ENCODE measurements at places on chromosomes 7 and 10.

- DNase-seq = no peak
Observed at GRCh38 chr7:118045629-118046028, 138.3 kb upstream of the LSM8 start.

GRCh38 chr10:109963439-109963838, 40.1 kb upstream of the XPNPEP1 start:
- no peak for DNase-seq

DNA sequence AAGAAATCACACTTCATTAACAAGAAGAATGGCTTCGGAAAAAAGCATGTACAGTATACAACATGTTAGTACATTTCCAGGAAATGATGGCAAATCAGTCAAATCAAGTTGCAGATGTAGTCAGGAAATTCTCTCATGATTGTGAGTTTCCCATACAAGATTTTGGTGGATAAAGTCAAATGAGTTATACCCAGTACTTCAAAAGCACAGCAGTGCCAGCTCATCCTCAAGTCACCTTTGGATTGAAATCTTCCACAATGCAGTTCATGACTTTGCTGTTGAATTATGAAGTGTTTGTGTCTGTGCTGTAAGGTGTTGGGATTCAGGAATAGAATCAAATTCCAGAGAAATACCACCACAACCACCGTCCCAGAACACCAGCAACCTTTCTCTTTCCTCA, 301.3 kb upstream of the BMPER start:
- DNase-seq = no peak

- no peak for DNase-seq
Observed at GRCh38 chr10:111338805-111339204, 262.0 kb downstream of the ADRA2A start.

GRCh38 chr7:22759721-22760120, 32.7 kb downstream of the IL6 start:
- DNase-seq = no peak

- no peak for DNase-seq
Observed at GRCh38 chr10:43845121-43845520, 196.4 kb upstream of the ZNF32 start.

- DNase-seq = no peak
Observed at GRCh38 chr10:29951441-29951931, 107.9 kb downstream of the JCAD start.

DNA sequence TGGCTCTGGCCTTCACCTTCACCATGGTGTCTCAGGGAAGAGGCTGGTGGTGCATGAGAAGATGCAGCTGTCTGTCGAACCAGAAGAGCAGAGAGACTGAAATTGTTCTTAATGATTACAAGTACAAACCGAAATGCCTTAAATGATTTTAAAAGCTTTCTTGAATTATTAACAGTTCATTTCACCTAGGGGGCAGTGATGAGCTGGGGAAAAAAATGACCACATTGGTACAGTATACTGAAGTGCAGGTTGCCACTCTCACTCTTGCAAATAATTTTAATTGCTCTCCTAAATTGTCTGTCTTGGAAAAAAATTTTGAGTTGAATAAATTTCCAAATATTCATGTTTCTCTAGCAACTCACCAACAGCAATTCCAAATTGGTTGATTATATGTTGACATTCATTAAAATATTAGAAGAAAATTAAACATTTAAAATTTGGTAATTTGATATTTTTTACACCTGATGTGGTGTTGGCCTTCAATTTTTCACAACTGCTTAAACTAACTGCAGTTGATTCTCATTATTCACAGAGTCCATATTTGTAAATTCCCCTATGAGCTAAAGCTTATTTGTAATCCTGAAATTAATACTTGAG, 692.6 kb downstream of the ZWINT start:
- peak; percentile 14 for DNase-seq

DNA sequence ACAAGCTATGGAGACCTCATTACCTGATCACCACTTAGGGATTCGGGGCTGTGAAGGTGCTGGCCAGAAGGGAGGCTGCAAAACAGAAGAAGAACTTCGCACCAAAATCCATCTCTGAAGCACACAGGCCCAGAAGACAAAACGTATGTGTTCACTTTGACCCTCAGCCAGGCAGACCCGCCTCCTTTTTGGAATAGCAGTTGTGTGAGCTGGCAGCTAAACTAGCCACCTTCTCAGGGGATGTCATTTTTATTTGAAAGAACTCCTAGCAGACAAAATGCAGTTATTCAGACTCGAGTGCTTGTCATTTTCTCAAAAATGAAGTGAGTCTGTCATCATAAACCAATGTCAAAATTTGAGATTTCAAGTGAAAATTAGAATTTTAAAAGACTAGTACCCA, 71.7 kb downstream of the TNS3 start:
- no peak for DNase-seq

DNA sequence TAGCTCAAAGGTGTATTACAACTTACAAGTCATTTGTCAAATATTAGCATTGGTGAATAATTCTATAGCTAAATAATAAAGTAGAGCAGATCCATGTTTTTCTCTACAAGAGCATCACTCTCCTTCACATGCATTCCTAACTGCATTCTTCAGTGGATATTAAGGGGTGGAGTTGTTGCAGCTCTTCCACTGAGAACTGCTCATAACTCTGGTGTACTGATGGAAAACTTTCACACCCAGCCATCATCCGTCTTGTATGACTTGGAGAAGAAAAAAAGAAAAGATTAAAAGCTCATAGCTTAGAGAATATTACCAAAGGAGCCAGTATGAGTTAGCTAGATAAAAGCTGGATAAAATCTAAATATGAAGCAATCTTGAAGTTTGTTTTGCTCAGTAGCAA, 10.2 kb upstream of the FAM13C start:
- DNase-seq = no peak

GRCh38 chr10:63865210-63865609, 344.0 kb downstream of the REEP3 start:
- no peak for DNase-seq

- DNase-seq = no peak
Observed at GRCh38 chr7:34315032-34315431, 343.0 kb upstream of the NPSR1 start.

DNA sequence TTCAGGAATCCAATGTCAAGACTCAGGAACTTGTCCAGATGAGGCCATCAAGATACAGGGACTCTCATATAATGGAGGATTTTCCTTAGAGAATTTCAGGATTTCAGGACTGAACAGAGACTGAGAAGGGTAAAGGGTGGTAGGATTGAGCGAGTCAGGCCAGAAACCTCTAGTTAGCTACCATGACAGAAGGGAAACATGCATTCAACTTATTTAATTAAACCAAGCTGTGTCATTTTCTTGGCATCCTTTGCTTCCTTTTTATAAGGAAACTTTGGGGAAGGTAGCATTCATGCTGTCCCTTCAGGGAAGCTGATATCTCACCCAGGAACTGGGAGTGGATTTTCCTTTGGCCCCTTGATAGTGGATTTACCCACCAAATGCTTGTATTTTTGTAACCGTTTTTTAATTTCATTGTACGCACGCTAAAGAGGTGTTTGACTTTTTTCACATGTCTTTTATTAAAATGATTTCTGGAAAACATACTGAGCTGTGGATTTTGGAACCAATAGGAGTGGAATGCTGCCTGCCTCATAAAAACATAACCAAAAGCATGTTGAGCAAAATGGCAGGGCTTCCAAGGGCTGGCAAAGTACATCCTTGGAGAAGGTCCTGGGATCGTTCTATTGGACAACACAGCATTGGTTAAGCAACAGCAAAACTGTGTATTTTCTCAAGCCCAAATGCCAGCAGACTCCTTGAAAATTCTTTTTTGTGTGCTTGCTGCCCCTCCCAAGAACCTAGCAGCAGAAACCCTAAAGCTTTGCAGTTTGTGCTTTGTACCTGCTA, 104.5 kb downstream of the CXCL12 start:
- DNase-seq = no peak

- no peak for DNase-seq
Observed at GRCh38 chr10:110203500-110204455, 3.6 kb upstream of the MXI1 start.

DNA sequence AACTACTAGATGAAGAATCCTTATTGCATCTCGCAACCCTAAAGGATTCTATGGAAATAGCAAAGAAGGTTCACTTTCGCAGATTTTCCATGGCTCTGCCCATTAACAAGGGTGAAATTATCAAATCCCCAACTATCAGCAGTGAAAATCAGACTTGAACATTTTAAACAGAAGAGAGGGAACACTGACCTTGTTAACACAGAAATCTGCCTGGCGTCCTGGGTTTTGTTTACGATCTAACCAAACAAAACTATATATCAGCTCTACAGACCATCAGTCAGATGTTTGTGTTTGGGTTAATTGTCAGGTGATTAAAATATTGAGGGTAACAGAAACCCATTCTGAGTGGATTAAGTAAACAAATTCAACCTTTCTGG, 1.9 kb downstream of the CTTNBP2 start:
- DNase-seq = no peak

DNA sequence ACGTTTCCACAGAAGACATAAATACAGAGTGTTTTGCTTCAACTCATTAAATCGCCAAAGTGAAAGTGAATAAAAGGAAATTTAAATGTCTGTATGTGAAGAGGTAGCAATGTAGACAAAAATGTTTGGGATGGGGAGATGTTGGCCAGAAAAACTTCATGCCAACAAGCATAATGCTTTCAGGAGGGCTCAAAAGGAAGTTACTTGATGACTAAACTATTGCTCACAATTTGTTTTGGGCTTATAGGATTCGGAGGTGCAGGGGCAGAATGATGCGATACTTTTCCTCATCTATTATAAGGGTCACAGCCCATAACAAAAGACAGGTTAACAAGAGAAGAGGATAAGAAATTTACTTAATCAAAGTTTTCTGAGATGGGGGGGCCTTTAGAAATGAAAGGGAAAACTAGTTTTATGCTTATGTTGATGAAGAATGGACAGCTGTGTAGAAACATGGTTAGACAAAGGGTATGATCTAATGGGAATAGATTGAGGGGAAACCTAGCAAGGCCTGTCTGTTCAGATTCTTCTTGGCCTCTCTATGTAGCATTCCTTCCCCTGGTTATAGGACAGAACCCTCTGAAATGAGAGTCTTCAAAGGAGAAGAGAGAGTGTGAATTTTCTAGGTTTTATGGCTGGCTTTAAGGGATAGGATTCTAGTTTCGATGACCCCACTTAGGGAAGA, 898.6 kb downstream of the LRMDA start:
- DNase-seq = no peak

DNA sequence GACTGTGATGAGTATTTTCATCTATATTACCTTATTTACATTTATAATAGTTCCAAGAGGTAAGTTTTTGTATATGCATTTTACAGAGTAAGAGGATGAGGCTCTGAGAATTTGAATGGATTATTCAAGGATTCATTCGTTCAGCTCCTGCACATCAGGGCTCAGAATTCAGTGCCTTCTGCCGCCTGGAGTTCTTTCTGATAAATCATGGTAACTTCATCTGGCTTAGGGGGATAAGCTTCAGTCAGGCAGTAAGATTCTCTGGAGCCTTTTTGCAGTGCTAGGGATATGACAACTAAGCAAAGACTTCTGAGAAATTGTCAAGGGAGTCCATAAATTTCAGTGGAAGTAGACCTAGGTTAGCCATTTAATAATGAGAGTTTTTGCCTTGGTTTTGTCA, 668.6 kb downstream of the NRG3 start:
- no peak for DNase-seq

- DNase-seq = no peak
Observed at GRCh38 chr10:108060246-108060645, 895.7 kb upstream of the SORCS1 start.

DNA sequence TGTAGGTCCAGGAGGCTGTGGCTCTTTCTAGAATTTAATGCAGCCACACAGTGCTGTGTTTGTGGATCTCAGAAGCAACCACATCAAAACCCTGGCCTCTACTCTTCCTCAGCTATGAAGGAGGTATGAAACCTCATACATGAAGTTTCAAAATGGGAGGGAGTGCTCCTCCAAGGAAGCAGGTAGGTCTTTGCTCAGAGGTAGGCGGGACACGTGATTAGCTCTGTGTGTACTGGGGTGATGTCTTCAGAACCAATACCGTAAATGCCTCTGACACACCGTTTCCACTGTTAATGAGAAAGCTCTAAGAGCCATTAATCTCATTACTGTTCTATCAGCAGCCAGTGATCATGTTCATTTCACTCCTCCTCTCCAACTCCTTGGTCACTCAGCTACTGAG, 126.1 kb downstream of the PLXNA4 start:
- DNase-seq = no peak

GRCh38 chr10:95214369-95214768, 20.3 kb downstream of the ACSM6 start:
- DNase-seq = no peak

GRCh38 chr10:49740346-49741107, 21.6 kb downstream of the OGDHL start:
- DNase-seq = no peak

GRCh38 chr10:3960496-3960895, 175.5 kb upstream of the KLF6 start:
- no peak for DNase-seq

DNA sequence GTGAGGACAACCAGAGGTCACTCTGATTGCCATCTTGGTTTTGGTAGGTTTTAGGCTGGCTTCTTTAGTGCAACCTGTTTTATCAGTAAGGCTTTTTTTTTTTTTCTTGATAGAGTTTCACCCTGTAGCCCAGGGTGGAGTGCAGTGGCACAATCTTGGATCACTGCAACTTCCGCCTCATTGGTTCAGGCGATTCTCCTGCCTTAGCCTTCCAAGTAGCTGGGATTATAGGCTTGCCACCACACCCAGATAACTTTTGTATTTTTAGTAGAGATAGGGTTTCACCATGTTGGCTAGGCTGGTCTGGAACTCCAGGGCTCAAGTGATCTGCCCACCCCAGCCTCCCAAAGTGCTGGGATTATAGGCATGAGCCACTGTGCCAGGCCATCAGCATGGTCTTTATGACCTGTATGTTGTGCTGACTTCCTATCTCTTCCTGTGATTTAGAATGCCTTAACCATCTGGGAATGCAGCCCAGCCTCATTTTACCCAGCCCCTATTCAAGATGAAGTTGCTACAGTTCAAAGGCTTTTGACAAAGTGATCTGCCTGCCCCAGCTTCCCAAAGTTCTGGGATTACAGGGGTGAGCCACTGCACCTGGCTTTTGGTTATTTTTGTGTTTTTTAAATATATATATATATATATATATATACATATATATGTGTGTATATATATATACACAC, 7.0 kb upstream of the ZNF425 start:
- no peak for DNase-seq

DNA sequence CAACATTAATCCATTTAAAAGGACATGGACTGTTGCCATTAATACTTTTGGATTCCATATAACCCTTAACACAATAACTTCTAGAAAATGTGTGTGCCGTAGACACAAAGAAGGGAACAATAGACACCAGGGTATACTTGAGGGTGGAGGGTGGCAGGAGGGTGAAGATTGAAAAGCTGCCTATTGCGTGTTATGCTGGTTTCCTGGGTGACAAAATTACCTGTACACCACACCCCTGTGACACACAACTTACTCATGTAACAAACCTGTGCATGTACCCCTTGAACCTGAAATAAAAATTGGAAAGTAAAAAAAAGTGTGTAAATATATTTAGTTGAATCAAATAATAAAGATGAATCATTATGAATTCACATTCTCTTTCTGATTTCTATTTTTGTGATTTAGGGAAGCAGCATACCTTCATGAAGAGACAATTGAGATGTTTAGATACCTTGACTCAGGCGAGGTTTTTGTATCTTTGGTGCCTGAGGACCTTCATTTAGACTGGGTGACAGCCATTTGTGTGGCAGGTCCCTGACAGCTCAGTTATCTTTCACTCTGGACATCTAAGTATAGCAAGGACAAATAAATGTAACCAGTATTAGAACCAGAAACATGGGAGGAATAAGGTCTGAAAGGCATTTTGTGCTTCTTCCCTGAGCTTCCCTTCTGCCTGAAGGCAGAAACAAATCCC, 28.7 kb downstream of the GIMAP8 start:
- DNase-seq = no peak

Measured in Jurkat, Clone E6-1 (cell line).